ENCODE measurements at places on chromosomes 2 and 18. TPM values are rescaled to one million over a fixed set of nuclear protein-coding genes. Genes with fewer than 3 reads are reported as not detected.

The MAPK4 gene
- not detected for total RNA-seq

The UCN gene
- total RNA-seq, result 0.16 TPM

The VWC2L gene
- total RNA-seq, result under 0.01 TPM

The SERPINB11 gene
- total RNA-seq, result not detected

The POMC gene
- total RNA-seq, result not detected

The TCF23 gene
- not detected for total RNA-seq

The AGFG1 gene
- 14.3 TPM for total RNA-seq

The AGAP1 gene
- total RNA-seq, result 8.1 TPM

The CDK5R2 gene
- total RNA-seq, result not detected

The CIB4 gene
- total RNA-seq, result not detected

The NEU2 gene
- total RNA-seq, result not detected

Measured in bronchial smooth muscle cell (primary cell).